ENCODE measurements at places on chromosomes 12 and 14. TPM values are rescaled to one million over a fixed set of nuclear protein-coding genes. Genes with fewer than 3 reads are reported as not detected.
A peak's percentile ranks its signal among the peaks of the same experiment; 100 is the strongest.

DNA sequence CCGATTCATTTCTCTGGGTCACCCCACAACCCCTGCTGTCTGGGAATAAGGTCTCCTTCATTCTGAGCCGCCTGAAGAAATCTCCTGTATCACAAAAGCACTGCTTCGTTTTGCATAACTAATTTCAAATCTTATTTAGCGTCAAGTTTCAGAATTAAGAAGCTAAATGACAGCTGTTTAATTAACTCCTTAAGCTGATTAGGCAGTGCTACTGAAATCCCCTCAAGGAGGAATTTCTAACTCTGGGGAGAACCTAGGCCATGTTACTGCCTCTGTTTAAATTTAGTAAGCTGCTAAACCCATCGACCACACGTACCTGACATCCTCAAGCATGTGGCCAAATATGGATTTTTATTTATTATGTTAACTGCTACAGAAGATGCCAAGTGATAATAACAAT lies 373.6 kb downstream of the GLT1D1 start:
- DNase-seq, result no peak

DNA sequence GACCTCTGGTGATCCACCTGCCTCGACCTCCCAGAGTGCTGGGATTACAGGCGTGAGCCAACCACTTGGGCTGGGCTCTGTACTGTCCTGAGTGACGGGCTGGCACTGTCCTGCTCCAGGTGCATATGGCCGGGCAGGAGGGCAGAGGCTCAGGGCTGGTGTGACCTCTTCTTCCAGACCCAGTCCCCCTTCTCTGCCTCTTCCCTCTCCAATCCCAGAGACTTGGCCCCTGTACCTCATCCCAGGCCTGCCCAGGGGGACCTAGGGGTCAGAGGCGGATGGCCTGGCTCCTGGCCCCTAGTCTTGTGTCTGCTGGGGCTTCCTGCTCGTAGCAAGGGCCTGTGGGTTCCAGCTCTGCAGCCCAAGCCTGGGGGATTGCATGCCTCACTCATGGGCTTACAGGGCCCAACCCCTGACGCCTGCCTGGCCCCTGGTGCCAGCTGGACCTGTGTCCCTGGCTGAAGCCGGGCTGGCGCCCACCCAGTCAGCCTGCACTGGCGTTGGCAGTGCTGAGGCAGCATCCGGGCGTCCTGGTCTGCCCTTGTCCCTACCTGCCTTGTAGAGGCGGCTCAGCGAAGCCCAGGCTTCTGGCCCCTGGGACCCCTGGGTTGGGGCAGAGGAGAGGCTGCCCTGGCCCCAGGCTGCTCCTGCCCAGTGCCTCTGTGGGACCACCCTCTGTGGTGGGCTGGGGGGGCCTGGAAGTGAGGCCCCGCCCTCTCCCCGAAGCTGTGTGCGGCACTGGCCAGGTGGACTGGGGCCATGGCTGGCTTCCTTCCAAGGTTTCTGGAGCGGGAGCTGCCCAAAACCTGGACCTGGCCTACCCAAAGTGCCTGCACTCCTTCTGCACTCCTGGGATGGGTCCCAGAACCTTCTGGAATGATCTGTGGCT lies 4.3 kb downstream of the TEDC1 start:
- DNase-seq, result peak; percentile 83

GRCh38 chr12:70258605-70259403 lies 15.6 kb downstream of the CNOT2 start:
- DNase-seq, result no peak

- DNase-seq, result no peak
These were observed 92.3 kb upstream of the SLCO1C1 start for GRCh38 chr12:20602641-20603391.

DNA sequence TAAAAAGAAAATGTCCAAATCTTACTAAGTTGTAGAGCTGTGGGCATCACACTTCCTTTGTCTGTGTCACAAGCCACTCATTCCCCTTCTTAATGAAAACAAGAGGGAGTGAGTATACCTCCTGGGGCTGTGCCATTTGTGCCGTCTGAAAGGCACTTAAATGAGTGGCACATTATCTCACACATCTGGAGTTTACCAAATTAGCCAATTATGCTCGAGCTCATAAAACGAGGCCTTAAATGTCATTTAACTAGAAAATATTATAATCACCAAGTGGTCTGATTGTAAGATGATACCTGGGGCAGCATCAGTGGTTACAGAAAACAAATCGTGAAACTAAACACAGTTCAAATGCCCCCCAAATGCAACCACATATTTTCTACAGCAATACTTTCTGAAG lies 146.1 kb downstream of the PAX9 start:
- no peak for DNase-seq

DNA sequence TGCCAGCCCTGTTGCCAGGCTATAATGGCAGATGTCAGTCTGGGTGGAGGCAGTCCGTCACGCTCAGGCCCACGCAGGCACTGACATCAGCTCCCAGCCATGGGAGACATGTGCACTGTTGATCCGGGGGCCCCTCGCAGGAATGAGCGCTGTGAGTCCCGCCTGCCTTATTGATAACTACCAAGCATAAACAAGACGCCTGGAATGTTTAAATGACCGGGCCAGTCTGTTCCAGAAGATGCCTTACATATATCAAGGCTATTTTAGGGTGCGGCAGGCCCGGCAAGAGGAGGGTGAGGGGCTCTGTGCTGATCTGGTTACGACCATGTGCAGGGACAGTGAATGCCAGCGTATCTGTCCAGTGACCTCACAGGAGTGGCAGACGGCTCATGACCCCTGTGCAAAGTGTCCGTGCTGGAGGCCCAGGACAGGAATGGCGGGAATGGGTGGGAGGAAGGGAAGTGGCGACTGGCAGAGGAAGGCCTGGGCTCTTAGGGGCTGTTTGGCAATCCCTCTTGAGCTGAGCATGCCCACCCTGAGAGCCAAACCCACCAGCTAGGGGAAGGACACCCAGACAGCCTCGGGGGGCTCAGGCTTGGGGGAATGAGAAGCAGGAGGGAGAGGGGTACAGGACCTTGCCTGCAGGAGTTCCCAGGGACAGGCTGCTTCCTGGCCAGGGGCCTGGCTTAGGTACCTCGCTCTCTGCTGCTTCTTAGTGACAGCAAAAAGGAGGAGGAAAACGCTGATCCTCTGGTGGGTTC lies 49.3 kb downstream of the DLK1 start:
- no peak for DNase-seq

Gene RHOJ
- 13.5 TPM for total RNA-seq

Gene ZFYVE21
- 46.2 TPM for total RNA-seq
